Activated CD4-positive, alpha-beta T cell treated with anti-CD3 and anti-CD28 coated beads, Interleukin-2, amount 50 U/mL, for 16 hours (primary cell): ENCODE measurements at places on chromosomes 2 and 18.

DNA sequence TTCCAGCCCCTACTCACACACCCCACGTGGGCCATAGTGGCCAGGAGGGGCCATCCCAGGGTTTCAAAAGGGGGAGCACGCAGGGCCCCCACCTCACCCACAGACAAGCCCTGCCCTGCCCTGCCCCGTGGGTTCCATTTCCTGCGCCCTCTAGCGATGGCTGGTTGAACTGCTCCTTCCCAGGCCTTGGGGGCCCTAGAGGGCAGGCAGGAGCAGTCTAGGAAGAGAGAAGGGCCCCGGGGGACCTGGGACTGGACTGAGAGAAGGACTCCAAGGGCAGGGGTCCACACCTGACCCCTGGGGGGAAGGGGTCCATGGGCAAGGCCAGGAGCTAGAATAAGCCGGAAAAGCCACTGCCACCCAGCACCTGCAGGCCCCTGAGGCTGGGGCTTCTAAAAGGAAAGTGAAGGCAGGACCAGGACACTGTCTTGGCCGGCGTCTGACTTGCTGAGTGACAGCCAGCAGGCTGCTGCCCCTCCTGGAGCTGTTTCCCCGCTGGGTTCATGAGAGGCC lies 10.1 kb downstream of the CYP26B1 start:
- DNase-seq, result peak; percentile 61

GRCh38 chr2:133077269-133077822 lies 407.3 kb upstream of the LYPD1 start:
- DNase-seq, result no peak

DNA sequence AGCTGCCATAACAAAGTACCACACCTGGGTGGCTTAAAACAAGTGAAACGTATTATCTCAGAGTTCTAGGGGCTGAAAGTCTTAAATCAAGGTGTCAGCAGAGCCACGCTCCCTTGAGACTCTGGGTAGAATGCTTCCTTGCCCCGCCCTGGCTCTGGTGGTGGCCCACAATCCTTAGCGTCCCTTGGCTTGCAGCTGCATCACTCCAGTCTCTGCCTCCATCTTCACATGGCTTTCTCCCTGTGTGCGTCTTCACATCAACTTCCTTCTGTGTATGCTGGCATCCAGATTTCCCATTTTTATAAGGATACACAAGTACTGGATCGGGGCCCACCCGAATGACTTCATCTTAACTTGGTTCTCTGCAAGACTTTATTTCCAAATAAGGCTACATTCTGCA lies 62.5 kb downstream of the MRO start:
- DNase-seq, result no peak

GRCh38 chr18:56128153-56128791 lies 510.1 kb downstream of the TXNL1 start:
- no peak for DNase-seq

- no peak for DNase-seq
Observed at GRCh38 chr18:49601211-49601610, 39.4 kb downstream of the LIPG start.

- peak; percentile 10 for DNase-seq
Observed at GRCh38 chr2:174902506-174903263, 102.5 kb downstream of the CHN1 start.

DNA sequence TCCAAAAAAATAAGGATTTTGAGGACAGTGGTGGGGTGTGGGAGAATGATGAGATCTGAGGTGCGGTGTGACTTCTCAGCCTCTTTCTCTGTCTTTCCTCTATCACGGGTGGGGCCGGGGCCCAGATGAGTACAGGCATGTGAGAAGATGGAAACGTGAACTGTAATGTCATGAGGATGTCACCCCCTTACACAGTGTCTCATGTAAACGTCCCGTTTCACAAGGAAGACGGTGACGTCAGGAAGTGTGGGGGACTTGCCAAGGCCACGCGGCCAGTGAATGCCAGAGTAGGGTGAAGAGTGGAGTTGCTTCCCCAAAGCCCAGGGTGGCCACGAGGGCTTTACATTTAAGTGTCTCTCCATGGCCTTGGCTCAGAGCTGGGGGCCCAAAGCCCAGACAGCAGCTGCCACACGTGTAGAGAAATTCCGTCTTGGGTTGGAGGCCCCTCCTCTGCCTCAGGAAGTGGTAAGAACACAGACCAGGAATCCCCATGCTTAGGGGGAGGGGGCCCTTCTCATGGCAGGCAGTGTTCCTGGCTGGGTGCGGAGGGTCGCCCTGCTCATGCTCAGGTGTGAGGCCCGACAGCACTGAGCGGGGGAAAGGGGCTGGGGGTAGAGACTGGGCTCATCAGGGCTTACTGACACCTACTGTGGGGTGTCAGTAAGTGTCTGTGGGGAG lies 80.9 kb upstream of the SMAD7 start:
- no peak for DNase-seq

- DNase-seq, result no peak
Observed at GRCh38 chr2:127195140-127196074, 24.7 kb downstream of the CYP27C1 start.
